Upper lobe of right lung (tissue), 1 donor: ENCODE measurements at places on chromosomes 6 and 20. TPM values are rescaled to one million over a fixed set of nuclear protein-coding genes. Genes with fewer than 3 reads are reported as not detected.
A peak's percentile ranks its signal among the peaks of the same experiment; 100 is the strongest.

GRCh38 chr20:47586649-47587294 is 85.1 kb downstream of the NCOA3 start:
- peaks cover 18% of the 10 kb centered on the region for H3K36me3 ChIP-seq
- no peaks in the 10 kb centered on the region for H3K4me1 ChIP-seq
- no peak for DNase-seq
- H3K4me3 ChIP-seq = no peak overlapping the region
- H3K27ac ChIP-seq = no peak overlapping the region

DNA sequence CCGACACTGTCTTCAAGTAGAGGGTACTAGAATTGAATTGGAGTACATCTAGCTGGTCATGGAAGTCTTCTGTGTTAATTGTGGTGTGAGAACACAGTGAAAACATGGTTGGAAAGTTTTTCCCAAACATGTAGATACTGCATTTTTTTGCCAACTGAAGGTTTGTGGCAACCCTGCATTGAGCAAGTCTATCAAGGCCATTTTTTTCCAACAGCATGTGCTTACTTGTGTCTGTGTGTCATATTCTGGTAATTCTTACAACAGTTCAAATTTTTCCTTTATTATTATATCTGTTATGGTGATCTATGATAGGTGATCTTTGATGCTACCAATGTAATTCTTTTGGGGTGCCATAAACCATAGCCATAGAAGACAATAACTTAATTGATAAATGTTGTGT is 147.0 kb downstream of the MYB start:
- no peaks in the 10 kb centered on the region for H3K27me3 ChIP-seq
- no peak overlapping the region for H3K27ac ChIP-seq
- H3K36me3 ChIP-seq = no peaks in the 10 kb centered on the region
- H3K4me3 ChIP-seq = no peak overlapping the region
- DNase-seq = no peak

DNA sequence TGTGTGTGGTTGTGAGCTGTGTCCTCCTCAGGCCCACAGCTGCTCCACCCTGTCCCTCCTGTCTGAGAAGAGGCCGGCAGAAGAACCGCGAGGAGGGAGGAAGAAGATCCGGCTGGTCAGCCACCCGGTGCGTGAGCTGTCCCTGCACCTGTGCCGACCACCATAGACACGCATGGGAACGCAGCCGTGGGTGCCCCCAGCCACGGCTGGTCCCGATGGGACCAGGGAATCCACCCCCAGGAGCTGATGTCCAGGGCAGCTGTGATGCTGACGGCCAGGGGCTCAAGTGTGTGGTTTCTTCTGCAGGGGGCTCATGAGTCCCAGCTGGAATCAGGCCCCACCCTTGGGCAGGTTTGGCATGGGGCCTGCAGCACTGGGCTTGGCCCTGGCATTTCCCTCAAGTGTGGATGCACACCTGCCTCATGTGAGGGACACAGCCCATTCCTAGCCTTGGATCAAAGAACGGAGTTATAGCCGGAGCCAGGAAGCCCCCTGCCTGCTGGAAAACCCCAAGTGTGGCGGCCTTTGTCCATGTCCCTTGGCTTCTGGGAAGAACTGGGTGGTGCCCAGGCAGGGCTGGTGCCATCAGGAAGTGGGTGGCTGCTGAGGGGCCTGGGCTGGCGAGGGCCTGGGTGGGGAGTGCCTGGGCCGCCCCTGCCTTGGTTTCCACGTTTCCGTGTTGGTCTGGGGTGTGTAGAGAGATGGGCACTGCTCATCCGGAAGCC is 4.6 kb upstream of the TNFRSF6B start:
- no peak for DNase-seq
- no peak overlapping the region for H3K4me3 ChIP-seq
- H3K27me3 ChIP-seq = no peaks in the 10 kb centered on the region
- H3K4me1 ChIP-seq = peaks cover 33% of the 10 kb centered on the region
- peak overlapping the region; percentile 63 for H3K27ac ChIP-seq

GRCh38 chr6:127464161-127464880 is 5.1 kb upstream of the KIAA0408 start:
- H3K4me3 ChIP-seq = no peak overlapping the region
- peak overlapping the region; percentile 70 for H3K27ac ChIP-seq

- no peaks in the 10 kb centered on the region for H3K27me3 ChIP-seq
- no peaks in the 10 kb centered on the region for H3K36me3 ChIP-seq
- H3K27ac ChIP-seq = no peak overlapping the region
- H3K4me1 ChIP-seq = no peaks in the 10 kb centered on the region
Observed at GRCh38 chr6:116444092-116444491, 17.1 kb upstream of the CALHM6 start.

DNA sequence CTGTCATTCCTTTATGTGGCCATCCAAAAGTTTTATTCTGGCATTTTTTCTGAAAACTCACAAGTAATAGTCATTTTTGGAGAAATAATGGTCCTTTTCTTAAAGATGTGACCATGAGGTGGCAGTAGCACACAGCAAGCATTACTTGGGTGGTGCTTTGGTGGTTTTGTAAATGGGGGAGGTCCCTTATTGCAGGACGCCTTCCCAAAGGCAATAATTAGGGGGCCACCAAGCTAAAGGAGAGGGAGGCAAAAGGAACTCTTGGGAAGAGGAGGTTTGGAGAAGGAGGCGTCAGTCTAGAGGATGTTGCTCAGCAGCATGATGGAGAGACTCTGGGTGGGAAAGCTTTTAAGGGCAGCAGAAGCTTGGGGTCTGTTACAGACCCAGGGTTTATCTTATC is 422.6 kb upstream of the MMS22L start:
- DNase-seq = no peak
- H3K27me3 ChIP-seq = no peaks in the 10 kb centered on the region
- no peaks in the 10 kb centered on the region for H3K4me1 ChIP-seq
- no peak overlapping the region for H3K27ac ChIP-seq
- no peaks in the 10 kb centered on the region for H3K36me3 ChIP-seq

Gene COL12A1
- 44.3 TPM for total RNA-seq

GRCh38 chr6:26311385-26312095 is 53.5 kb upstream of the BTN3A2 start:
- H3K27ac ChIP-seq = peak overlapping the region; percentile 13
- peaks cover 9% of the 10 kb centered on the region for H3K4me1 ChIP-seq
- no peaks in the 10 kb centered on the region for H3K36me3 ChIP-seq
- peak overlapping the region; percentile 58 for H3K4me3 ChIP-seq
- H3K27me3 ChIP-seq = no peaks in the 10 kb centered on the region

GRCh38 chr20:2837221-2837960 is 3.1 kb downstream of the PCED1A start:
- H3K36me3 ChIP-seq = peaks cover 5% of the 10 kb centered on the region
- H3K27me3 ChIP-seq = no peaks in the 10 kb centered on the region

Gene PAX1
- total RNA-seq = not detected

DNA sequence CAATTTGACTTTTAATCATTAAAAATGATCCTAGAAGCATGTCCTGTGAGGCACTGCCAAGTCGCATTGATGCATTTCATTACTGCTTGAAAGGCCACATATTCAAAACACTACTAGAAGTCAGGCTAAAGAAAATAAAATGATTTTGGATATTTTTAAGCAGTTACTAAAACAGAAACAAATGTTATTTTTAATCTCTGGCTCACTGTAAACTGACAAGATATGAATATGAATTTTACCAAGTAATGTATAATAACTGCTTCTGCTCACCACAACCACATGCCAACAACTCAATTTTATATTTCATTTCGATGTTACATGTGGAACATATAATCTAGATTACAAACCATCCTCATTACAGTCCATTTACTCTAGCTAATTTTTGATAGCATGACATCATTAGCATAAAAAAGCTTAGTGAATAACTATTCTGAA is 90.6 kb downstream of the ATXN1 start:
- no peak overlapping the region for H3K4me3 ChIP-seq
- H3K36me3 ChIP-seq = no peaks in the 10 kb centered on the region
- H3K27me3 ChIP-seq = no peaks in the 10 kb centered on the region
- H3K4me1 ChIP-seq = peaks cover 40% of the 10 kb centered on the region

Gene GINS1
- 0.55 TPM for total RNA-seq

Gene CNR1
- 21.6 TPM for total RNA-seq

Gene GJA10
- total RNA-seq = not detected

Gene TRIM31
- total RNA-seq = 0.35 TPM

Gene GSTA3
- not detected for total RNA-seq

DNA sequence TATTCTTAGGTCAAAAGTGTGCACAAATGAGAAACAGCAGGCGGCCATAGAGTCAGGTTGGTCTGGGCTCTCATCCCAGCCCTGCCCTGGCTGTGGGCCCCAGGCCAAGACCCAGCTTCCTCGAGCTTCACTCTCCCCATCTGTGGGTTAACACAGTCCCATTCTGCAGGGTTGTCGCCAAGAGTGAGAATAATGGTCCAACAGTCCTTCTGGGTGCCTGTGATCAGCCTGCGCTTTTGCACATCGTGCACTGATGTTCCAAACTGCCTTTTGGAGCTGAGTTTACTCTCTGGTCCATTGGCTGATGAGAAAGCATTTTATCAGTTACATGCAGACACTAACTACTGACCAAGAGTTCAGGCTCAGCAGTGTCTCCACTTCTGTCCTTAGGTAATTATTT is 82.6 kb downstream of the INSM1 start:
- peaks cover 9% of the 10 kb centered on the region for H3K4me1 ChIP-seq
- peaks cover 17% of the 10 kb centered on the region for H3K36me3 ChIP-seq
- no peak overlapping the region for H3K4me3 ChIP-seq
- H3K27ac ChIP-seq = no peak overlapping the region
- no peaks in the 10 kb centered on the region for H3K27me3 ChIP-seq

DNA sequence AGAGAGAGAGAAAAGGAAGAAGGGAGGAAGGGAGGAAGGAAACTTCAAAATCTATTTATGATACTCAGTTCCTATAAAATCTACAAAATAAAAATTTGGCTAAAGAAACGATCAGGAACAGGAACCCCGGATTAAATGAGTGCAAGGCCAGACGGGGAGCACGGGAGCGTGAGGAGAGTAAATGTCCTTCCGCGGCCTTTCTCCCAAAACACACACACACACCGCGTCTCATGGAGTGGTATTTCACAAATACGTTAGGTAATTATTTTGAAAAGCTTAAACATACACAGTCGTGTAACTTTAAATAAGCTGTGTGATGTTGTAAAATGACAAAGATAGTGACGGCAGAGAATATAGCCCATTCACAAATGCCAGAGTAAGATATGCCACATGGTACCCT is 125.7 kb upstream of the AFDN start:
- no peaks in the 10 kb centered on the region for H3K36me3 ChIP-seq
- no peaks in the 10 kb centered on the region for H3K27me3 ChIP-seq
- H3K27ac ChIP-seq = no peak overlapping the region
- DNase-seq = no peak

DNA sequence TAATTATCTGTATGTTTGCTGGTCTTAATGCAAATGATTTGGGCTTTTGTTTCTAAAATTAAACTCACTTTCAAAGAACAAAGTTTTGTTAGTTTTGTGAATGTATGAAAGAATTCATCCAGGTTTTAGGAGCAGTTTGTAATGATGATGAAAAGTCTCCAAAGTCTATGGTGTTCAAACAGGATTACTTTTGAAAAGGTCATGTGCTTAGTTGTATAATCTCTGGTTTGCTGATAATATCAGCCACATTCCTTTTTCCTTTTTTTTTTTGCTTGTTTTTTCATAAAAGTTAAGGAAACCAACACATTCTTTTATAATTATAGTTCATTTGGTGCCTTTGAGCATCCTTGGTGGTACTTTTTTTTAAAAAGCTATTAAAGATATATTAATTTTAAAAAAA is 88.9 kb downstream of the RTN4IP1 start:
- H3K27me3 ChIP-seq = no peaks in the 10 kb centered on the region
- peaks cover 16% of the 10 kb centered on the region for H3K36me3 ChIP-seq
- no peak overlapping the region for H3K4me3 ChIP-seq
- DNase-seq = no peak

- H3K27ac ChIP-seq = no peak overlapping the region
- DNase-seq = no peak
- H3K27me3 ChIP-seq = no peaks in the 10 kb centered on the region
- no peak overlapping the region for H3K4me3 ChIP-seq
Observed at GRCh38 chr20:5880326-5880725, 70.0 kb downstream of the TRMT6 start.

- no peaks in the 10 kb centered on the region for H3K4me1 ChIP-seq
- no peak overlapping the region for H3K27ac ChIP-seq
- no peak overlapping the region for H3K4me3 ChIP-seq
- no peaks in the 10 kb centered on the region for H3K36me3 ChIP-seq
Observed at GRCh38 chr6:115766745-115767462, 293.8 kb downstream of the FRK start.
